HFFc6 (cell line): ENCODE measurements at places on chromosomes 3 and 15.

DNA sequence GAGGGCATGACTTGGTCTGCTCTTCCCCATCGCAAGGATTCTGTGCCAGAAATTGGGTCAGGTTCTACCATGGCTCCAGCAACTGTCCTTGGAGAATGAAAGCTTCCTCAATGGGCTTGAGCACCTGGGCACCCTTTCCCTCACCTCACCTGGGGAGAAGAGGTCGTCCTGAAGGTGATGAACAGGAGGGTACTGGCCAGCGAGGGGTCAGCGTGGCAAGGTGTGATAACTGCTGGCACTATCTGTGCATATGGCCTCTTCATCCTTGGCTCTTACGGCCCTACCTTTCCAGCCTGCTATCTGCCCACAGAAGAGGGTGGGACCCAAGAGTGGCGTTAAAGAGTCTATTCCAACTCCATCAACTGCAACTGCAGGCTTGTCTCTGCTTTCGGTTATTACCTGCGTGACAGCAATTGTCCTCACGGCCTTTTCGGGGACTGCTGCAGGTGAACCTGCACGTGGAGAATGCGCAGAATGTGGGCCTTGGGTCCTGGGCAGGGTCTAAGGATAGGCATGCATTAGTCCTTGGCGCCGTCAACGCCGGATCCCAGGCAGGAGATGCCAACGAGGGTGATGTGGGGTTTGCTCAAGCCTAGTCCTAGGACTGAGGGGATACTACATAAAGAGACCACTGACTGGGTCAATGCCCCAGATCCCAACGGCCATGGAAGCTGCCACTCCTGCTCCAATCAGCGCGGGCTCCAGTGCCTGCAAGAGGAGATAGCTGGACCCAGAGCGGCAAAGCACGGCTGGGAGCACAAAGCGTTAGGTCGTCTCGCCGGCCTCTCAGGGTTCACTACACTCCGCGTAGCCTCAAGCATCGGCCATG lies 625 bp upstream of the RBM15B start:
- DNase-seq: no peak

DNA sequence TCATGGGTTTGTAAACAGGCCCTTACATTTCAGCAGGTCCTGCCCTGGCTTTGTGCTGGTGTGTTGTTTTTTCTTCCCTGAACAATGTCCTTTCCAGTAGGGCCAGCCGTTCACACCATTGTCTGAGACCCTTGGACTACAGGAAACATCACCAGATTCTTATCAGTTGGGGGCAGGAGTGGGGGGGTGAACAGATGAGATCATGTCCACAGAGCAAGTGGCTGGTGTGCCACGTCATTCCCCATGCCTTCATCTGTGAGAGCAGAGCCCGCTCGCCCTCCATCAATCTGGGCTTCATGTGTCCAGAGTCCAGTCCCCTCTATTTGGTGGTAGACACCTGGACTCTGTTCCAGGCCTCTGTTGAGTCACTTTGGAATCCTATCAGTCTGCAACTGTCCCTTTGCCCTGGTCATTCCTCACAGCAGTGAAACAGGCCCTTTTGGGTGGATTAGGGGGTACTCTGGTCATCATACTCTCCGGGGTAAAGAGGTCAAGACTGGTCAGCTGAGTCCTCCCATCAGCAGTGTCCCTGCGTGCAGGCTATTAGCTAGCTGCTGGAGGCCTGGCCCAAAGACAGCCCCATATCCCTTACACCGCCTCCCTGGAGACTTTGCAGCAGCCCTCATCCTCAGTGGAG lies 15.0 kb downstream of the SEMA3G start:
- DNase-seq: no peak

DNA sequence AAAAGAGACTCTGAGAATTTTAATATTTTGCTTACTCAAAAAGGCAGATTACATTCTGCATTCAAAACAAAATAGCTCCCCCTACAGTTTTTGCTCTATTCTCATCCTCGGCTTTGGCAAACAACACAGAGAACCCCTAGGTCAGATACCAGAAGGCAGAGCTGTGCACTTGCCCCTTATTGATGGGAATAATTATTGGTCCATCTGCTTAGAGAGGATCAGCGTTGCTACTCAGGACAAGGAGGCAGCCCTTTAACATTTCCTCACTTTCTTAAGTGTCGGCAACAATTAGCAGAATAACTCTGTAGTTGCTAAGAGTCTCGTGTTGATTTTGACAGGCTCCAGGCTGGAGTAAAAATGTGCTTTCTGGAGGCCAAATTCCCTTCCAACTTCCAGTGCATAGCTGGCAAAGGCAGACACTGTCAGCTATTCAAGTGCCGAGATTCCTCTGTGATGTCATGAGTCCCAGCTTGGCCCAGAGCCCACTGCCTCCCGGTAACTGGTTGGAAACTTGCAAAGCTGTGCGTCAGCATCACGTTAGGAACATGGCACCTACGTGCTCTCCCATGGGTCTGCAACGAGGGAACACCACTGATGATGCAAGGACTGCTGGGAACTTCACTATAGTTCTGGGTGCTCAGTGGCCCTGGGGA lies 482.7 kb upstream of the ADAMTS9 start:
- peak; percentile 28 for DNase-seq

DNA sequence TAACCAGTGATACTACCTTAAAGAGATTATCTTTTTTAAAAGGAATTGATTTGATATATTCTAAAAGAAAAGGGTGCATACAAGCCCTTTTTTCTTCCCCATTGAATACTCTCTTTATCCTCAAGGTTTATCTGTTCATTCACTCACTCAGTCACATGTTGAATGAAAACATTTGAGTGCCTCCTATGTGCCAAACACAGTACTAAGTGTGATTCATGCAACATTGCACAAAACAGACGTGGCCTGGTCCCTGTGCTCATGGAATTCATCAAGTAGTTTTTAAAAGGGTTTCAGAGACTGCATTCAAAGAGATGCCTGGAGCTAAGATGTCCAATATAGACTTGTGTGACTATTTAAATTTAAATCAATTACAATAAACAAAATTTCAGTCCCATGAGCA lies 462.2 kb upstream of the MDFIC2 start:
- DNase-seq: no peak

DNA sequence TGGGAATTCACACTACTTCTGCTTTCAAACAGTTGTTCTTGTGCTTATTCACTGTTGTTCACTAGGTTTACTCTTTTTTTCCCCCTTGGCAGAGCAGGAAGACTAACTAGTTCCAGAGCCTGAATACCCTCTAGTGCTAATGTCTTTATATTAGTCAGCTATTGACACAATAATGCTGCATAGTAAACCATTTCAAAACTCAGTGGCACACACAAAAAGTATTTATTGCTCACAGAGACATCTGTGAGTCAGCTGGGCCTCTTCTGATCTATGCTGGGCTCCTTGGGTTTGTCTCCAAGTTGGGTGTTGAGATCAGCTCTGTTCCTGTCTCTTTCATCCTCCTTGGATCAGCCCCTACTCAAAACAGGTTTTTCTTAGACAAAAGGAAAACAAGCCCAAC lies 51.1 kb downstream of the RSRC1 start:
- DNase-seq: peak; percentile 79

GRCh38 chr15:24067733-24068501 lies 380.8 kb upstream of the NDN start:
- no peak for DNase-seq

GRCh38 chr15:89035150-89035549 lies 53.1 kb upstream of the ABHD2 start:
- DNase-seq: no peak

GRCh38 chr3:127073941-127074820 lies 91.3 kb downstream of the PLXNA1 start:
- peak; percentile 14 for DNase-seq

DNA sequence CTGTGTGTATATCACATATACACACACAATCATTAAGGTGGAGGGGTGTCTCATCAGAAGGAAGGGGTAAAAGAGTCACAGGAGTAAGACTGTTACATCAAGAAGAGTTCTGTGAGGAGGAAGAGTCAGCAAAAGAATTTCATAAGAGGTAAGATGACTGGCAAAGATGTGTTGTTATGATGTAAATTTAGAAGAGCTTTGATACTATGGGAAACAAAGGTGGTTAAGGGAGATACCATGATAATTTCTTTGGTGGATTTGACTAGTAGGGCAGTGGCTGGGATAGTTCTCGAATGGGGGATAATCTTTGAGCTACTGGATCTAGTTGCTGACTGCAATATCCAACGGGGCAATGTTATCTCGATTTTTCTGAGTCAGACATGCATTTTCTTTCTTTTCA lies 61.6 kb downstream of the STAG1 start:
- DNase-seq: no peak

DNA sequence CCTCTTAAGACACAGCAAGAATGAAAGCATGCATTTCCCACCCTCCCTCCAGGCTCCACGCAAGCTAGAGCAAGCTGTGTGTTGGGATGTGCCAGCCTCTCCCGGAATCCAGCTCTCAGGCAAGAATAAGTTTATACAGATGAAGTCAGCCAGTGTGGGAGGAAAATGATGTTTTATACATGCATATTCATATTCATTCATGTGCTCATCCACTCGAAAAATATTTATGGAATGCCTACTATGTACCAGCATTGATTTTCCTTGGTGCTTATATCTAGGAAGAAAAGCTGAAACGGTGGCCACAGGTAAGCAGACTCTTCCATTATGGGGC lies 62.7 kb downstream of the KLHL6 start:
- DNase-seq: no peak

DNA sequence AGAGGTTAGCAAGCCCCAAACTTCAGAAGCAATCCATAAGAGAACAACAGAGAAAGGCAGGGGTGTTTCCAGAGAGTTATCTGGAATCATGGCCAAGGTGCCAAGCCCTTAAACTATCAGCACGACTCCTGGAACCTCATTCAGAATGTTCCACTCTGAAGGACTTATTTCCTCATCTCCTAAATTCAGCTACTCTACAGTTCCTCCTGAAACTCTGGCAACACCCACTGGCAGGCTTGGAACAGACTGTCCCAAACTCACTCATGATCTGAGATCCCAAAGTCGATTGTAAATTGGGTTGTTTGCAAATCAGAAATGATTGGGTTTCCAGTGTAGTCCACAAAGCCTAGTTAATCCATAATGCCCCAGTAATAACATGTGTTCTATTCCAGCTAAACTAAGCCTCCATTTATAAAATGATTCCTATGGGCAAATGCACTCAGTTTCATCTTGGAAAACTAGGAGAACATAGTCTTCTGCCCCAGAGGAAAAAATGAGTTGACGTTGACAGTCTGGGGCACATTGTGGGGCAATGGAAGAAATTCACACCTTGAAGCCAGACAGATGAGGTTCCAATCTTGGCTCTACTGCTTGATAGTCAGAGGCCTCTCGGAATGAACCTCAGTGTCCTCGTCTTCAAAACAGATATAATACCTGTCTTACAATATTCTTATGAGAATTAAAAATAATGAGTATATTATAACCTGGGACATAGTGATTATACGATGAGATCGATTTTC lies 65.9 kb downstream of the SLCO2A1 start:
- no peak for DNase-seq

GRCh38 chr3:145015253-145015652 lies 1043.6 kb downstream of the DIPK2A start:
- DNase-seq: no peak

- no peak for DNase-seq
These were observed 301.8 kb upstream of the PROK2 start for GRCh38 chr3:72086743-72087087.

DNA sequence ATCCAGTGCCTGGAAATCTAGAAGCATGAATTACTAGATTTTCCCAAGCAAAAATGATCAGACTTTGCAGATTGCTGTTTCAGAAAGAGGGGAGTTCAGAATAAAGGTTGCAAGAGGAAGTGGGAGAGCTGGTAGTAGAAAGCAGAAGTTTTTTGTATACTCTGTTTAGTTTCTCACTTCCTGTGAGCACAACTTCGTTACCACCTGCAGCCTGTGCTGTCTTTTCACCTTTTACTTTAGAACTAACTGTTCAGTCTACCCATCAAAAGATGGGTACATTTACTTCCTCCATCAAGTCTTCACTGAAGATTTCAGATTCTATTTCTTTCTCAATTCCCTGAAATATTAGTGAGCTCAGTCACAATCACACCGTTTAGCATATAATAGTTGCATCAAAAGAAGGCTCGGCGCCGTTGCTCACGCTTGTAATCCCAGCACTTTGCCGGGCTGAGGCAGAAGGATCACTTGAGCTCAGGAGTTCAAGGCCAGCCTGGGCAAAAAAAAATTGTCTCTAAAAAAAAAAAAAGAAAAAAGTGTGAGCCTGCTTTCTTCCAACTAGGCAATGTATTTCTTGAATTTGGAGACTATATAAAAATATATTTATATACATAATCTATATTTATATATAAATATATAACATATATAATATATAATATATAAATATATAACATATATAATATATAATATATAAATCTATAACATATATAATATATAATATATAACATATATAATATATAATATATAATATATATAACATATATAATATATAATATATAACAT lies 1.8 kb upstream of the CEP97 start:
- DNase-seq: no peak

GRCh38 chr3:153165261-153165681 lies 3.2 kb downstream of the RAP2B start:
- no peak for DNase-seq

DNA sequence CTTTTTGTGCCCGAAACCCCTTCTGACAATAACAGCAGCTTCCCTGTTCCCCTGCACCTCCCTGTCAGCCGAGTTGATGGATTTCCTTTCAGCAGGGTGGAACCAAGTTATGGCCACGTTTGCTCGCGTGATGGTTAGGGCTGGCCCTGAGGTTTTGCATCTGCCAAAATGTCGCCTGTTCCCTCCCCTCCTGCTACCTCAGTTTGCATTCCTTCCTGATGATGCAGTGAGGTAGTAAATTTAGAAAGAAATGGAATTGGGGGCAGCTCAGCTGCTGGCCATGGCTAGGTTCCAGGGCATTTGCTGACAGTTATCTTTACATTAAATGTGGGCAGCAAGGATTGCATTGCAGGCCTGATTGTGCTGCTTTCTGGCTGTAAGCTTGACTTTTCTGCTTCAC lies 13.2 kb downstream of the LIMD1 start:
- peak; percentile 27 for DNase-seq

DNA sequence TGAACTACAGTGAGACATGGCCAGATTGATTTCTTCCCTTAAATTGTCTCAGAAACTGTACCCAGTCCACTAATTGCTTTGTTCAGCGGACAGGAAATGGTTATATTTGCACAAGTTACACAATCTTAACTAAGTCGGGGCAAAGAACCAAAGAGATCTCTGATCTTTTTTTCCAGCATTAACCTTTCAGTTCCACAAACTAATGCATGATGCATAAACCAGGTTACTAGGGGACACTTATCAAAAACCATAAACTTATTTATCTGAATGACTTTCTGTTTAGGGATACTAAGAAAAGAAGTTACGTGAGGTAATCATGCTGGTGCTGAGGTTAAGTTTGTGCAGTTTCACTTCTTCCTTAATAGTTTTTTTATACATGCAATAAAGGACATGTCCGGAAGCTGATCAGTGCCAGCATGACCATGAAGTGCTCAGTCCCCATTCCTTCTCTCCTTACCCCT lies 22.4 kb downstream of the FNDC3B start:
- no peak for DNase-seq

DNA sequence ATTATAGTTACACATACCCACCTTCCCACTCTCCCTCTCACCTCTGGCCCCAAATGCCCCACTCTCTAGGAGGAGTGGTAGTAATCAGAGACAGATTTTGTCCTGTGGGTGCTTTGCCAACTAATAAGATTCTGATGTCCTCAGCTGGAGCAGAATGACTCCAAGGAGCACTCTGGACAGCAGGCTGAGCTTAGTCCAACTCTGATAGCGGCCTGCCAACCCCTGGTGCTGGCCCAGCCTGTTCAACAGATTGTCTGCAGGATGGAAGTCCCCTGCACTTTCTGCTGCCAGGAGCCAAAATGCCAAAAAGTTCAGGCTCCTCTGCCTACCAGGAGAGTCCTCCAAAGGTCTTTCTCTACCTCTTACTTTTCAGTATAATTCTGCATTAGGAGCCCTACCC lies 160.5 kb upstream of the UMPS start:
- DNase-seq: no peak

GRCh38 chr3:42705058-42705767 lies 2.6 kb upstream of the HHATL start:
- no peak for DNase-seq
